Central memory CD8-positive, alpha-beta T cell (primary cell): ENCODE measurements at places on chromosomes 4 and X.
A peak's percentile ranks its signal among the peaks of the same experiment; 100 is the strongest.

DNA sequence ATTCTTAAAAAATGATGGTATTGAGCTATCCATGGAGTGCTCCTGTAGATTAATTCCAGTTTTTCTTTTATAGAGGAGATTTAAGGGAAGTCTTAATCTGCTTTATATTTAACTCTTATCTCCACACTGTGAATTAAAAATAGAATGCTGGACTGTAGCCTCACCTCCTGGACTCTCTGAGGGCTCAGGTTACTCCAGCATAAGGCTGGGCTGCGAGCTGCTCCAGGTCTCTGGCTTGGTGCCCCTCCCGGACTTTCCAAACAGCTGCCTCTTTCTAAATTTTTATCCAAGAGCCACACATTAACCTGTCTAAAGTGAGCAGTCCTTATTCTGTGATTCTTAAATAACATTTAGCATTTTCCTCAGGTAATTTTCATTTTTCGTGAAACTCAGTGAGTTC is 218.7 kb upstream of the JADE1 start:
- no peak for DNase-seq
- no peak overlapping the region for H3K27ac ChIP-seq
- no peak overlapping the region for H3K4me3 ChIP-seq

DNA sequence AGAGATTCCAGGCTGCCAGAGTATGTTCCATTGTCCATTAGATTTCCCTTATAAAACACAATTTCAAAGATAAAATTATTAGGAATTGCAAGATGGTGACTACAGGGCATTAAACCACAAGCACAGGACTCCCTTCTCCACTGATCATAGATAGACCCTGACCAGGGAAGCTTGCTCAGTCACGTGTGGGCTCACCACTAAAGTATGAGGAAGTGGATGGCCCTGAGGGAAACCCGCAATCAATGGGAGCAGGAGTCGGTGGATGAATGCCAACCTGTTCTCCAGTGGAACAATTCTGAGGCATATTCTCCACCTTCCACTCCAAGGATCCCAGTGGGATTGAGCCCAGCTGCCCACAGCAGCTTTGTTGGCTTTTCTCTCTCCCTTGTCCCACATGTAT is 515.7 kb downstream of the BCOR start:
- peaks cover 5% of the 10 kb centered on the region for H3K4me1 ChIP-seq
- H3K36me3 ChIP-seq = no peaks in the 10 kb centered on the region
- H3K4me3 ChIP-seq = no peak overlapping the region

DNA sequence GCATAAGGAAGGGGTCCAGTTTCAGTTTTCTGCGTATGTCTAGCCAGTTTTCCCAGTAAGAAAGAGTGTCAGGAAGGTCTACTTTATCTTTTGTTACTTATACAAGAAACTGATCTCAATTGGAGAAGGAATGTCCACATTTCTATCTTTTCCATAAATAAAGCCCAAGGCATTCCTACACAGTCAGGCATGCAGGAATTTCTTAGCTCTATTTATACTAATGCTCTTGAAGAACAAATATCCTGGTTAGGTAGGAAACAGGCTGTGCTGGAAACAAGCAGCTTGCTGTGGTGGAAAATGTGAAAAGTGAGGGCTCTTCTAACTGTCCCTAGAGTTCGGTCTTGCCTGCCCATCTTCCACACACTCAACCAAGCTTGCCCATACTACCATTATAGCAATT is 37.9 kb upstream of the PITX2 start:
- H3K4me1 ChIP-seq = no peaks in the 10 kb centered on the region
- H3K27me3 ChIP-seq = peaks cover 11% of the 10 kb centered on the region
- DNase-seq = no peak
- no peak overlapping the region for H3K27ac ChIP-seq
- no peak overlapping the region for H3K4me3 ChIP-seq
- no peaks in the 10 kb centered on the region for H3K36me3 ChIP-seq

DNA sequence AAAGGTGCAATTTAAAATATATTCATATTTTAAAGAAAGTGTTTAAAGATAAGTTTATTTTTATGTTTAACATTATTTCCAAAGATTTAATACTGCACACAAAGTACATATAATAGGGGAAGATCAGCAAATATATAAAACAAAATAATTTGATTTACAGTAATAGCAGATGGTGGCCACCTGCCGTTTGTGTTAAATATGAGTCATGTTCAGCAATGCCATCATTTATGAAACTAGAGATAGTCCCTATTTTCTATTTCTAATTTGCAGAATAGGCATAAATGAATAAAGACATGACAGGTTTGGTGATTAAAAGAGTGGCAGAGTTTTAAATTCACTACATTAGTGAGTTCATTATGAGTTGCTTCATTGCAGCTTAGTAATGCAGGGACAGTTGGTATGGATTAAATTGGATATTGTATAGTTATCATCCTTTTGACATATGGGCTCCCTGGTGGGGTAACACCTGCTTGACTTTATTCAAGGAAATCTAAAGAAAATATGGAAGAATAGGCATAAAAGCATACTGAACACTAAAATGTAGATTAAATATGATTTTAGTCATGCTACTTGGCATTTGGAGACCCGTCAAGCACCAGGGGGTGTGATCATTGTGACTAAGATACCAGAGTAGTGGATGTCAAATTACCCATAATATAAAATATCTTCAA is 78.8 kb upstream of the BANK1 start:
- H3K4me1 ChIP-seq = peaks cover 5% of the 10 kb centered on the region
- H3K27ac ChIP-seq = no peak overlapping the region
- peaks cover 22% of the 10 kb centered on the region for H3K27me3 ChIP-seq
- H3K36me3 ChIP-seq = no peaks in the 10 kb centered on the region
- no peak overlapping the region for H3K4me3 ChIP-seq

- no peaks in the 10 kb centered on the region for H3K4me1 ChIP-seq
- no peaks in the 10 kb centered on the region for H3K27me3 ChIP-seq
- no peak for DNase-seq
- H3K4me3 ChIP-seq = no peak overlapping the region
These were observed 246.3 kb downstream of the BANK1 start for GRCh38 chr4:102036619-102037376.

DNA sequence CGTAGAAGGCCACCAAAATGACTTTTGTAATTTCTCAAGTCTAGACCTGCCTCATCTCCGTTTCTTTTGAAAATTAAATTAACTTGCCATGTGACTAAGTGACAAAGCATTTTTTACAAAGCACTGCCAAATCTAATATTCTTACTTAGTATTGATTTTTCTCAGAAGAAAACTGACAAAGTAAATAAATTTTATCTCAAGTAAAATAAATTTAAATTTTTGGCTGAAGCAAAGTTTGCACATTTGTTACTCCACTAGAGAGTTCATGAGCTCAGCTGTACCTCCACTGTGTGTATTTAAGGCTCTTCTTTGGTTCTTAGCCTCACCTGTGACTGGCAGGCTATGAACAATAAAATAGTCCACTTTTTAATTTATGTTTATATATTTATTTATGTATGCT is 441.1 kb upstream of the PCDH10 start:
- DNase-seq = no peak
- H3K27me3 ChIP-seq = no peaks in the 10 kb centered on the region
- no peak overlapping the region for H3K4me3 ChIP-seq
- H3K4me1 ChIP-seq = no peaks in the 10 kb centered on the region
- H3K27ac ChIP-seq = no peak overlapping the region

- no peaks in the 10 kb centered on the region for H3K4me1 ChIP-seq
- DNase-seq = no peak
- no peaks in the 10 kb centered on the region for H3K27me3 ChIP-seq
- H3K36me3 ChIP-seq = no peaks in the 10 kb centered on the region
These were observed 24.2 kb upstream of the XPNPEP2 start for GRCh38 chrX:129714581-129714980.

DNA sequence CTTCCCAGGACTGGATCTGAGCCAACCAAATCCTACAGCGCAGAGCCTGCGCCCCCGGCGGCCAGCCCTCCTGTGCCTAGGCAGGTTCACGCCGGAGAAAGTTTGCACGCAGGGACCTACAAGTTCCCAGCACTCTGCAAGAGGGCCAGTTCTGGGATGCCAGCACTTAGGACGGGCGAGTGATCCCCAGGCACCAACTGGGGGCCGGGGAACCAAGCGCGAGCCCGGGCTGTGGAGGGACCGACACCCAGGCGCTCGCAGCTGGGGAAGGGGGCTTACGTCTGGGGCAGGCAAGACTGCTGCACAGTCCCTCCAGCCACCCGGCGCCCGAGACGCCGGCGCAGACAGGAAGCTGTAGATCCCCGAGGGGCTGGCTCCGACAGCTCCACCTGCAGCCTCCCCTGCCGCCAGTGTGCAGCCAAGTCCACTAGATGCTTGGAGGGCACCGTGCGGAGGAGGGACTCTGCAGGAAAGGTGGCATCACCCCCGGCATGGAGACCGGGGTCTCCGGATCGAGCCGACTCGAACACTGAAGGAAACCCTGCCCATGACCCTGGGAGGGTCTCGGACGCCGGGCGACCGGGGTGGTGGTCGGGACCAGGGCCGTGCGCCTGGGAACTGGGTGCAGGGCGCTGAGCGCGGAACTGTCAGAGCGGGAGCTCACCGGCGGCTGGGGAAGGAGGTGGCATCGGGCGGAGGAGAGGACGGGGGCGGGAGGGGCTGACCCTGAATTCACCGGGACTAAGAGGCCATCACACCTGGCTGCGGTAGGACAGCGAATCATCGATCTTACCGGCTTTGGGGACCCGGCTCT is 566 bp downstream of the CORIN start:
- no peaks in the 10 kb centered on the region for H3K27me3 ChIP-seq
- peaks cover 34% of the 10 kb centered on the region for H3K4me1 ChIP-seq
- H3K4me3 ChIP-seq = peak overlapping the region; percentile 89
- peak; percentile 16 for DNase-seq
- peaks cover 3% of the 10 kb centered on the region for H3K36me3 ChIP-seq

- H3K4me3 ChIP-seq = no peak overlapping the region
- no peak for DNase-seq
- H3K36me3 ChIP-seq = peaks cover 2% of the 10 kb centered on the region
- no peaks in the 10 kb centered on the region for H3K4me1 ChIP-seq
These were observed 295.1 kb upstream of the TAPT1 start for GRCh38 chr4:16521156-16521915.
